ENCODE measurements at places on chromosomes 1 and 21.

DNA sequence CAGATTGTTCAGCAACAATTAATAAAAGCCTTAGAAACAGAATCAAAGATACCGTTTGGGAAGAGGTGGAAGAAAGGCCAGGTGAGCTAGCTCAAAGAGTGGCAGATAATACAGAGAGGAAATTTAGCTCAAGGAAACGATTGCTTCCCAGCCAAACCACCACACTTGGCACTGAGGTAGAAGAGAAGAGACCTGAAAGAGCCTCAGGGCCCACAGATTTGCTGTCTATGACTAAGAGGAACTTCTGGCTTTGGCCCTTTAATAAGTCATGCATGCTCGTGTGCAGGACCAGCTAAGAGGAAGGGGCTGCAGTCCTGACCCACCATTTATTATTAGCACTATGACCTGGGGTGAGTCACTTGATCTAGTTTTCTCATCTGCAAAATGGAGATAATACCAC lies 72.8 kb upstream of the BCL10 start:
- DNase-seq = no peak

- DNase-seq = no peak
Observed at GRCh38 chr1:205379056-205379455, 22.3 kb upstream of the KLHDC8A start.

DNA sequence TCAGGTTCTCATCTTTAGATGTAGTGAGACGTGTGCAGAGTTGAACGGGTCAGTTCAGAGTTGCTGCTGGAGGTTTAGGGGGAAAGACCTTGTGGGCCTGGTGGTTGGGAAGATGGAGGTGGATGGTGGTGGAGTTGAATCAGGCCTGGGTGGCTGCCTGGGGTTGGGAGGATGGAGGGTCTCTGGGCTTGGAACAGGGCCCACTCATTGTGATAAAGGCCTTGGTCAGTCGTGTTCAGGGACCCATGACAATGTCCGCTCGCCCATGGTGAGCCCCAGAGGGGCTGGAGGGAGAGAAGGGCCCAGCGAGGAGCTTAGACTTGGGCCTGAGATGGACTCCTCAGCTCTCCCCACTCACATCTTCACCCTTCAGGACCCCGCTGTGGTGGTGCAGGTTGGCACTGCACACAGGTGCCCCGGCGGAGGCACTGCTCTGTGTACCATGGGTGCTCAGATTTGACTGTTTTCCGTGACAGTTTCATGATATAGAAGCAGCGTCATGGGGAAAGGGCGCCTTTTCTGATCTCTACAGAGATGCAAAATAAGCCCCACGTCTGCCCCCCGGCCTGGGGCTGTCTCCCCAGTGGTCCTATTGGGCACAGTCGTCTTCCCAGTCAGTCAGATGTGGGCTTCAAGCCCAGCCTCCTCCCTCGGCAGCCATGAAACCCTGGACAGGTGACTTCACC lies 39.2 kb downstream of the DISP3 start:
- no peak for DNase-seq

DNA sequence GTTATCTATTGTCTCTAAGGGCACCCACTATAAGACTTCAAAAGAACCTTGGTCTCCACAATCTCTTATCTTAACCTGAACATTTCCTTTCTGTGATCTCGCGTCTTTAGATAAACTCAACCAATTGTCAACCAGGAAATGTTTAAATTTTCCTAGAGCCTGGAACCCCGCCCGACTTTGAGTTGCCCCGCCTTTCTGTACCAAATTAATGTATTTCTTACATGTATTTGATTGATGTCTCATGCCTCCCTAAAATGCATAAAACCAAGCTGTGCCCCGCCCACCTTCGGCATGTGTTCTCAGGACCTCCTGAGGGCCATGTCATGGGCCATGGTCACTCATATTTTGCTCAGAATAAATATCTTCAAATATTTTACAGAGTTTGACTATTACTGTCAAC lies 5.9 kb upstream of the CXADR start:
- no peak for DNase-seq

DNA sequence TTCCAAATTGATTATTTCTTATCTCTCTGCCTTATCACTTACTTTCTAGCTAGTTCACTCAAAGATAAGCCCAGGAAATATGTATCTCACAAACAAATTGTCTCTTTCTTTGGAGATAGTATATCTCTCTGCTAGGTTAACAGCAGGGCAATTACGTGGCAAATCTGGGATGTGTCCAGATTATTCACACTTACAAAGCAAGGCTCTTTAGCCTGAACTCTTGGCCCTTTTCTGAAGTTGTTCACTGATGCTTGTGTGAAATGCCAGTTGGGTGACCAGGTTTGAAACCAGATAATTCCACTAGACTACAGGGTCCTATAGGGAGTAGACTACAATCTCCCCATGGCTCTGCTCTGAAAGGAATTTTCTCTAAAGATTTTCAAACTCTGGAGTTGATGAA lies 30.8 kb upstream of the FAM78B start:
- no peak for DNase-seq

DNA sequence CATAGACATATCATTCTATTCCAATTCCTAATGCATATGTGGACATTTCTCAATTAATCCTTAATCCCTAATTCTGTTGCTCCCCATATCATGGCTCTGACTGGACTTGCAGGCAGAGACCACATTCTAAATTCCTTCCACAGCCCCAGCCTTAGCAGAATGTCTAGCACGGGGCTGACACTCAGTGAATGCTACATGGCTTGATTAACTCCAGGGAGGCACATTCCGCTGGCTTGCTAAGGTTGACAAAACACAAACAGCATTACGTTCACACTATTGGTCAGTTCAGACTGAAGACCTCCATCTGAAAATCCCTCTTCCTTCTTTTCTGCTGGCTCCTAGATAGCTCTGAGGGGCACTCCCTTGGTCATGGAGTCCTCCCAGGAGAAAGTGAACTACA lies 119.4 kb downstream of the ASTN1 start:
- DNase-seq = no peak

GRCh38 chr1:180301135-180301742 lies 71.2 kb downstream of the LHX4 start:
- no peak for DNase-seq

DNA sequence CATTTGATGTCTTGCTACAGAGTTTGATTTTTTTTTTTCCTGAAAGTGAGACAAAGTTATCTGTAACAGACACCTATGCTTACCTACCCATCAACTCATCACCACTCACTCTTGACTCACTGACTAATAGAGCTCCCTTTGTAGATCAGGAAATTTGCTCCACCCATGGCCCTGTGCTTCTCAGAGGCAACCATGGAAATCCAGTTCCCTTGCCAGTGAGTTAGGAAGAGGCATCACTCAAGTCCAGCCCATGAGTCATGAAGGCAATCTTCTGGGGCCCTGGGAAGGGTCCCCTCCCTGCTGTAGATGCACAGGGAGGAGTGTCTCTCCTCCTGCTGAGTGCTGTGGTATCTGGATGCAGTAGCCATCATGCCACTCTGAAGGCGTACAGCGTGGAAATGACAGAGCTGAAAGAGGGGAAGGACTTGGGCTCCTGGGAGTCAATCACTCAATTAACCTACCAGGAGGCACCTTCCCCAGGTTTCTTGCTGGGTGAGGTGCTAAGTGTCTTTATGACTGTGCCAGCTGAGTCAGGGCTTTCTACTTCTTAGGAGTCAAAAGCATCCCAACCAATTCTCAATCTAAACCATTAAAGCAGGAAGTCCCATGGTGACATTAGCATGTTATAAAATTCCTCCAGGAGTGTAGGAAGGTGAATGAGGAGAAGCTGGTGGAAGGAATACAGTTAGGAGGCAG lies 56.1 kb downstream of the DNTTIP2 start:
- DNase-seq = no peak

- no peak for DNase-seq
Observed at GRCh38 chr1:178733972-178734371, 8.9 kb downstream of the RALGPS2 start.

GRCh38 chr1:36576118-36576517 lies 93.4 kb upstream of the CSF3R start:
- DNase-seq = no peak

DNA sequence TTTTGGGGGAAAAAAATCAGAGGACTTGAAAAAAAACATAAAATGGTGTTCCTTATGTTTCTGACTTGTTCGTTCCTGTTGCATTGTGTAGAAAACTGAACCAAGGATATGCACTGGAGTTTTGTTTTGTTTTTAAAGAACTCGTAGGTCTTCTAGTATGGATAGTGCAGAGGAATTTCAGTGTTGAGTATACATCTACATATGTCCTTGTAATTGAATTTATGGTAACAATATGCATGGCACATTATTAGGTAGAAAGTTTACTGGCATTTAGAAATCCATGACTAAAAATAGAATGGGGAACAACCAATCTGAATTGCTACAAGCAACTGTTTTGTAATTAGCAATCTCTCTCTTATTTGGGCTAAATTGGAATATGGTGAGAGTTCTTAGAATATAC lies 188.3 kb upstream of the ZRANB2 start:
- DNase-seq = no peak

DNA sequence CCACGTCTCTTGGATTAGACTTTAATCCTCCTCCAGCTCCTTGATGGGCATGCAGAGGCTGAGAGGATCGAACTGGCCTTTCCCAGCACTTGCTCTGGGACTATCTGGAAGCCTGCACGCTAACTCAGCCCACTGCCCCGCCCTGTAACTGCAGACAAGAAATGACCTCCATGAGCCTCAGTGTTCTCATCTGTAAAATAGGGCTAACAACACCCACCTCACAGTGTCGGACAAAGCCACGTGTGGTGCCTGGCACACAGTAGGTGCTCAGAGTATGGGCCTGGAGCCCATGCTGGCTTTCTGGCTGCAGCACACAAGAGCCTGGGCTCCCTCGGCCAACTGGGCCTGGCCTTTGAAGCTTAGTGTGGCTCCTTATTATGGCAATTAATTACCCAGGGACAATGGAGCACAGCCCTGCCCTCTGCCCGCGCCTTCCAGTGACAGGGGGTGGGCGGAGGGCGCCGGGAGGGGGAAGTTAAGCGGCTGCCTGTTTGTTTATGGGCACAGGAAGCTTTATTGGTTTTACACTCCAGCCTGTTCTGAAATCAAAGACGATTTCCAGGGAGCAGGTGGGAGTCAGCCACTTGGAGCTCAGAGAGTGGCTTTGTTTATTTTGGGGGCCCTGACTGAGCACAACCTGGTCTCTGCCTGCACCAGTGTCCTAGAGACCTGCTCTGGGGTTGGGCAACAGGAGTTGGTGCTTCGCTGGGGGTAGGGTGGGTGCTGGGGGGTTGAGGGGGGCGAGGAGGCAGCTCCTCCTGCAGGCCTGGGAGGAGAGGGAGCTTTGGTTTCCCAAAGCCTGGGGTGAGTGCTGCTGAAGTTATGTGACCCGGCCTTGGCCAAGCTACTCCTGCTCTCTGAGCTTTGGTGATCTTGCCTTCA lies 31.0 kb downstream of the PAX7 start:
- no peak for DNase-seq

- no peak for DNase-seq
Observed at GRCh38 chr1:248841702-248842395, 3.8 kb downstream of the ZNF672 start.

GRCh38 chr1:47823040-47823808 lies 174.0 kb downstream of the TRABD2B start:
- no peak for DNase-seq

DNA sequence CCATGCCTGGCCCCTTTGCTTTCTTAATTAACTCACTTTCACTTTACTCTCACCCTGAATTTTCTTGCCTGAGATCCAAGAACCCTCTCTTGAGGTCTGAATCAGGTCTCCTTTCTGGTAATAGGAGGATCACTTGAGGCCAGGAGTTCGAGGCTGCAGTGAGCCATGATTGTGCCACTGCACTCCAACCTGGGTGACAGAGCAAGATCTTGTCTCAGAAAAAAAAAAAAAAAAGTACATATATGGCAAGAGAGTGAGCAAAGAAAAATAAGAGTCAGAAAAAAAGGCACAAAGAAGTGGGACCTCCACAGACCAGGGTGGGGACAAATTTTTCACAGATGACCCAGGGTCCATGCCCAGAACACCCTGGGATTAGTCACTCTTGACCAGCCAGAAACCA lies 34.1 kb upstream of the RD3 start:
- DNase-seq = no peak

DNA sequence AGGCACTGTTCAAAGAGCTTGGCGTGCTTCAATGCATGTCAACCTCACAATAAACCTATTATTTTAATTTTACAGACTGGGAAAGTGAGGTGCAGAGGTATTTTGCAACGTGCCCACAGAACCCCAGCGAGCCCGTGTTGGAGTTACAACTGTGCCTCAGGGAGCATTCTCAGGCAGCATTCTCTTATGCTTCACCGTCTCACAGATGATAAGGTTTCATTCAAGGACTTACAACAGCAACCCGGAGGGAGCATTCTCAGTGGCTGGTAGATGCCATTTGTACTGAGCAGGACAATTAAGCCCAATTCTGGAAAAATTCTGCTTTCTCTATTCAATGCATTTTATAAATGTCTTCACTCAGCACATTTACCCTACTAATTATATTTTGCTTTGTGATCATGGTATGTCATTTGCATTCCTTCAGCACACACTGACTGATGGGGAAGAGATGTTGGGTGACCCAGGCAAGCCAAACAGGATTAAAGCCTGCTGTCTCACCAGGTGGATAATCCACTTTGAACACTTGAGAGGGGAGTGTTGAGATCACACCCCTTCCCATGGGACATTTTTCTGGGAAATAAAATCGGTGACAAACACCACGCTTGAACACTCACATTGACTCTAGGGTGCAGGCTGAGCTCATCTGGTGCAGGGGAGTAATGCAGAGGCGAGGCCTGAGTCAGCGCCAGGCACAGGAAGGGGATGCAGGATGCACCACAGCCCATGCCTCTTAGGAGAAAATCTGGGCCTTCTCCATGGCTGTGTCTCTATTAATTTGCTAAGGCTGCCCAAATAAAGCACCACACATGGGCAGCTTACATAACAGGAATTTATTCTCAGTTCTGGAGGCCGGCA lies 113.9 kb downstream of the CLIC6 start:
- no peak for DNase-seq

- no peak for DNase-seq
Observed at GRCh38 chr1:197180252-197180878, 33.9 kb upstream of the ASPM start.

DNA sequence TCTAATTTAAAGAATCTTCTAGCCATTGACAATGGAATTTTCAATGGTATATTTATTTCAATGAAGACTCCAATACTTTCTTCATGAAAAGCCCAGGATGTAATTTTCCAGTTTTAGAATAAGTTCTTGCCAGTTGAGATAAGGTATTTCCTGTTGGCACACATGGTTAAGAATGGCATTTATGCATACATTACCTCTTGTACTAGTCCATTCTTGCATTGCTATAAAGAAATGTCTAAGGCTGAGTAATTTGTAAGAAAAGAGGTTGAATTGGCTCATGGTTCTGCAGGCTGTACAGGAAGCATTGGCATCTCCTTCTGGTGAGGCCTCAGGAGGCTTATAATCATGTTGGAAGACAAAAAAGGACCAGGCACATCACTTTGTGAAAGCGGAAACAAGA lies 1179.6 kb downstream of the AMY1C start:
- DNase-seq = no peak

GRCh38 chr1:21325731-21326387 lies 35.6 kb upstream of the ECE1 start:
- no peak for DNase-seq

DNA sequence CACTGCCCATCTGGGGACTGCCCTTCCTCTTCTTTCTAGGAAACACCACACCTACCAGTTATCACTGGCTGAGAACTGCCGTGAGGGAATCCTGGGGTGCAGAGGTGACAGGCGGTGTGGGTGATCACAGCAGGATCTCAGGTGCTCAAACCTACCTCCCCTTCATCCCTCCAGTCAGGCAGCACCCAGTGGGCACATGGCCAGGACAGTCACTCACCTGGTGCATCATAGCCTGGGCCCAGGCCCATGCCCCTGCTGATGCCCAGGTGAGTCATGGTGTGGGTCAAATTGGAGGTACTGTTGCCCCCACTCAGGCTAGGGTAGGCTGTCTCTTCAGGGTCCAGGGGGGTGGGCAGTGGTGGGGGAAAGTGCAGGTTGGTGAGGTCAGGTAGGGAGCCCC lies 5.3 kb upstream of the DENND4B start:
- DNase-seq = no peak

Data from thoracic aorta (tissue), 2 donors.